ENCODE measurements at places on chromosomes 11 and 22. TPM values are rescaled to one million over a fixed set of nuclear protein-coding genes. Genes with fewer than 3 reads are reported as not detected.
A peak's percentile ranks its signal among the peaks of the same experiment; 100 is the strongest.

DNA sequence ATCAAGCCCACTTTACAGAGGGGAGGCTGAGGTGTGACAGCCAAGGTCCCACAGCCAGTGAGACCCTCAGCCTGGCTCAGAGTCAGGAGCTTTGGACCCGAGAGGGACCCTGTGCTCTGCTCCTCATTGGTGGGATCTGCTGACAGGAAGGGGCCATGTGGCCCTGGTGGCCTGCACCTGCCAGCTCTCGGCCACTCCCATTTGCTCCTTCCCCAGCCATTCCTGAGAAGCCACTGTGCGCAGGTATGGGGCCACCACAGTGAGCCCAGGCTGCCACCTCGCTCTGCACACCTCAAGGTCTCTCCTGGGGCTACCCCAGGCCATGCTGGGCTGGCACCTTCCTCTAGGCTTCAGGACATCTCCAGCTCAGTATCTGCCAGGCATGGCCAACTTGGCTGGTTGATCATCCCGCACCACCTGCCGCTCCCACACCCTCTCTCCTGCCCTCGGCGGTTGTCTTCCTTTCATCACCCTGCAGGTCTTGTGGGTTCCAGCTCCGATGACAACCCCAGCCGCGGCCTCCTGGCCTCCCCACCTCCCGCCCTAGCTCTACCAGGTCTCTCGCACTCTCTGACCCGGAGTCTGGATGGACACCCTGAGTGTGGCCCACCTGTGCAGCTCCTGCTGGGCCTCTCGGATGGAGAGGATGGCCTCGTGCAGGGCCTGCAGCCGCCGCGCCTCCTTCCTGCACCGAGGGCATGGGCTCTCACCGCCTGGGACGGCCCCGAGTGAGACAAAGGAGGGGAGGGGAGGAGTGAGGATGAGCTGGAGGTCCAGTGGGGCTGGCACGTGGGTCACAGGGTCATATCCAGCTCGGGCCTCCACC is 32.2 kb upstream of the CARS1 start:
- DNase-seq: peak; percentile 53

DNA sequence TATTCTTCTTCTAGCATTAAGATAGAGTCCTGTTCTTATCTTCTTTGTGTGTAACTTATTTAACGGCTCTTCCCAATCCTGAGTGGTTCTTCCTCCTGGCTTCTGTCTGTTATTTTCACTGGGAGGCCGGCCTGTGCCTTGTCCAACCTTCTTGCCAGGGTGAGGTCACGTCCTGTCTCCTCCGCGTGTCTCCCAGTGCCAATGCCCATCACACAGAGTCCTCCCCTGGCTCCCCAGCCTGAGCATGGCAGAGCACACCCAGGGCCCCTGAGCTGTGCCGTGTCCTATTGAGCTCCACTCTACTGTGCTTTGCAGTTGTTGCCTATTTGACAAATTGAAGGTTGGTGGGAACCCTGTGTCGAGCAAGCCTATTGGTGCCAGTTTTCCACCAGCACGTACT is 487.3 kb downstream of the BRD1 start:
- DNase-seq: no peak

DNA sequence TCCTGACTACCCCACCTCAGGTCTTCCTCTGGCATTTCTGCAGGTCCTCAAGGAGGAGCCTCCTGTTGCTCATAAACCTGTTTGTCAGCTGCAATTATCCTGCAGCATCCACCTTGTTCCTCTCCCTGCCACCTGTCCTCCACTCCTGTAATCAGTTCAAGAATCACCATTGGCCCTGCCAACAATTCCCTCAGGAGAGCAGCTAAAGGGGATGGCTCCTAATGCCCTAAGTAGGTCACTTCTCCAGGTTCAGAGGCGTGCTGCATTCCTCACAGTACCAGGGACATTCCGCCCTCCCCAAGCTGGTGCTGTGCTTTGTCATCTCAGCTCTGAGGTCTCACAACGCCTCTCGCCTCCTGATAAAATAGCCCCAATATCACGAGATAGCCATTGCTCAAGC is 2.1 kb downstream of the CLDN25 start:
- DNase-seq: no peak

- no peak for DNase-seq
Observed at GRCh38 chr11:114375052-114375451, 25.3 kb downstream of the C11orf71 start.

GRCh38 chr22:40076702-40077645 is 82.2 kb downstream of the FAM83F start:
- no peak for DNase-seq

RFPL2 gene
- total RNA-seq: not detected

Data from osteoblast (primary cell).